GM23248 (cell line): ENCODE measurements at places on chromosomes 4 and X. TPM values are rescaled to one million over a fixed set of nuclear protein-coding genes. Genes with fewer than 3 reads are reported as not detected.
A peak's percentile ranks its signal among the peaks of the same experiment; 100 is the strongest.

Gene F8
- 1.6 and 4.1 TPM in 2 replicates for total RNA-seq

Gene ABLIM2
- not detected in 2 replicates for total RNA-seq

Gene DEFB131A
- not detected in 2 replicates for total RNA-seq

Gene SGCB
- 50.2 and 50.4 TPM in 2 replicates for total RNA-seq

Gene PNMA6F
- total RNA-seq = not detected in 2 replicates

DNA sequence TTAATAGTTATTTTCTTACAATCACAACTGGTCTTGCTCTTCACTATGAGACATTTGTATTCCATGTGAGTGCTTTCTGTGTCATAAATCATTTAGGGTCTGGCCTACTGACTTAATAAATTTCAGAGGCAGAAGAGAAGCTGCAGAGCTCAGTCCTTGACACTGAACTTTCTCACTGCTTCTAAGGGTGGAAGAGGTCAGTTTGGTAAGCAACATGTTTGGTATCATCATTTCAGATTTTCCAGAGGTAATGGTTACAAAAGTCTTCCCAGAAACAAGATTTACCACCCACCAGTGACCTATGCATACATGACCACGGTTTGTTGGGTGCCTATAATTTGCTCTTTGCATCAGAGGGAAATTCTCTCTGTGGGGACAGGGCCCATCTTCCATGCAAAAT is 148.6 kb downstream of the NR3C2 start:
- no peak for DNase-seq

DNA sequence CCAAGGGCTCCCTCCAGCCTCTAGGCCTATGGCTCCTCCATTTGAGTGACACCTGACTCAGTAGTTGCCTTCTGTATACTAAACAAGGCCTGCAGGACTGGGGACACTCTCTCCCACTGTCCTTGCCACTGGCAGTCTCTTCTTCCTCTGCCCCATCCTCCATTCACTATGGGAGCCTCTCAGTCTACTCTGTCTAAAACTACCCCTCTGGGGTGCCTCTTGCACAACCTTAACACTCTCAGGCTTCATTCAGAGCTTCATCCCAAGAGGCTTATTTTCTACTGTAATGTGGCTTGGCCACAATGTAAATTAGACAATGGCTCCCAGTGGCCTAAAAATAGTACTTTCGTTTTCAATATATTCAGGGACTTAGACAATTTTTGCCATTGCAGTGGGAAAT is 133.0 kb downstream of the ZC4H2 start:
- DNase-seq = no peak

DNA sequence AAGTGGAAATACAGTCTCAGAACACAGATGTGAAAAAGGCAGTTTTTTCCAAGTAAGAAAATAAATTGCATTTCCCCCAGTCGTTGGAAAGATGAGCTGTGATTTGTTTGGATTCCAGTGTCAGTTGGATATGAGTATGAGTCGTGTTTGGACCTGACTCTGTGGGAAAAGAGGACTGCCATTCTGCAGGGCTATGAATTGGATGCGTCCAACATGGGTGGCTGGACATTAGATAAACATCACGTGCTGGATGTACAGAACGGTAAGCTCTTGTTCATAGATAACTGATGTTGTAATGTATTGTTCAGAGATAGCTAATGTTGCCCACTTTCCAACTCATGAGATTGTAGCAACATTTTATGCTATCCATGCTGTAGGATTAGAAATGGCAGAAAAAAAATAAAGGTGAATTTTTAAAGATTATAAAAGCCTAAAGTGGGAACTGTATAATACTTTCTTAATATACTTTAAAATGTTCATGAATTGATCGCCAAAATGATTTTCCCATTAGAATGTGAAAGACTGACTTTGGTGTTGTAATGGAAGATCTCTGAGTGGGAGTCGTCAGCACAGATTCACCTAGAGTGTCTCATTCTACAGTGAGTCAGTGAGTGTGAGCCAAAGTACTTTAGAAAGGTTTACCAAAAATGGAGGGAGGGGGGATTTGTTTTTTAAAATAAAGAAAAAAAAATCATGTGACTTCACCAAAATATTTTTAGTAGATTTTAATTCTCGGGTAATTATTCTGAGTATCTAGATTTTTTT is 178.7 kb downstream of the DCTD start:
- peak; percentile 8 for DNase-seq

- no peak for DNase-seq
These were observed 130.9 kb downstream of the TMEM164 start for GRCh38 chrX:110133735-110134370.

DNA sequence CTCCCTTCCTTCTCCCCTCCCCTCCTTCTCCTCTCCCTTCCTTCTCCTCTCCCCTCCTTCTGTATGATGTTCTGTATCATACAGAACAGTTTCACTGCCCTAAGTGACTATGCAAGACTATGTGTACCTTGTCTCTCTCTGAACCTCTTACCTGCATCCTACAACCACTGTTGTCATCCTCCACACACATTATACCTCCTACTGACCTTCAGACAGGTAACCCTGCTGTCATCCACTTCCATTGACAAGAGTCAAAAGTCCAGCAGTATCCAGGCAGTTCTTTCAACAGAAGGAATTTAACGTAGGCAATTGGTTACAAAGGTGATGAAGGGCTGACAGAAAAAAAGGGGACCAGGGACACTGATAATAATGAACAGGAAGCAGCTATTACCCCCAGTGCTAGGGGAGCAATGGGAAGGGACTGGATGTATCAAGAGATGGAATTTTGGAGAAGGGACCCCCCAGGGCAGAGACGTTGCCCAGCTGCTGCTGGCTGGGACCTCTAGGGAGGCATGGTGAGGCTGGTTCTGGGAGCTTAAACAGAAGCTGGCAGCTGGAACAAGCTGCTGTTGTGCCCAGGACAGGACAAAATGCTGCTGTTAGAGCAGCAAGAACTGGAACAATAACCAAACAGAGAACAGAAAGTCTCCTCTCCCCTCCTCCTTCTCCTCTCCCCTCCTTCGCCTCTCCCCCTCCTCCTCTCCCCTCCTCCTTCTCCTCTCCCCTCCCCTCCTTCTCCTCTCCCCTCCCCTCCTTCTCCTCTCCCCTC is 84.7 kb downstream of the DCTD start:
- DNase-seq = peak; percentile 7

- DNase-seq = no peak
These were observed at the start of gene CYBB for GRCh38 chrX:37779857-37780256. TSS of gene CYBB (plus strand) at chrX:37780059. CDS start at chrX:37780078, 19 bp downstream.

DNA sequence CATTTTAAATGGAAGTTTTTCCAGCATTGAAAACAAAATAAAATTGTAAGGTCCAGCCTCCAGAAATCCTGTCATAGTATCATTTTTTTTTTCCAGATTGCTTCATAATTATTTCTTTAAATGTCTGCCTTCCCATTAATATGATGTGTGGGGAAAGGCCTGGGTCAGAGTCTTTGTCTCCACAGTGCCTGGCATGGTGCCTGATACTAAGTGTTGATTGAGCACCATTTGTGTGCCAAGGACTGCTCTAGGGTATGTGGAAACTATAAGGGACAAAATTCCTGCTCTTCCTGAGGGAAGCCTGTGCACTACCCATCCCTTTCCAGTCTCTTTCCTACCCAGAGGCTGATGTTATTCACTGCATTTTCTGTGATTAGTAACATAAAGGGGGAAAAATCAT is 53.1 kb upstream of the BEND4 start:
- DNase-seq = no peak

DNA sequence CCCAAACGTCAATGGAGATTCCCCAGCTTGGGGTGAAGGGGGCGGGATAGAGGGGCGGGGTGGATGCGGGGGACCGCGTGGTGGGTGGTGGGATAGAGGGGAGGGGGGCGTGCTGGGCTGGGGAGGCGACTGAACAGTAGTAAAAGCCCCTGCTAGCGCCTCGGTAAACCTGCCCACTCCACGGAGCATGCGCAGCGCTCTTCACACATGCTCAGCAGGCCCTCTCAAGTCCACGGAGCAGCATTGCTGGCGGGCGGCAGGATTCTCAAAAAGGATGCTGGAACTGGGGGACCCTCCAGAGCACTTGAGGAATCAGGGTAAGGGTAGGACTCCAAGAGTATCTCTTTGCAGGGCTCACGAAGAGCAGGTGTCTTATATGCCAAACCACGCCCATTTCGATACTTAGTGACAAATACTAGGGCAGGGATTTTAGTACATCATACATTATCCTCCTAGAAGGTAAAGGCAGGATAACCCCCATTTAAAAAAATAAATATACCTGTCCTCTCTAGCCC is 378 bp upstream of the RPS6KA6 start:
- peak; percentile 70 for DNase-seq

GRCh38 chrX:34146906-34147305 is 14.8 kb upstream of the FAM47A start:
- no peak for DNase-seq
